ENCODE measurements at places on chromosomes 5 and 9.

DNA sequence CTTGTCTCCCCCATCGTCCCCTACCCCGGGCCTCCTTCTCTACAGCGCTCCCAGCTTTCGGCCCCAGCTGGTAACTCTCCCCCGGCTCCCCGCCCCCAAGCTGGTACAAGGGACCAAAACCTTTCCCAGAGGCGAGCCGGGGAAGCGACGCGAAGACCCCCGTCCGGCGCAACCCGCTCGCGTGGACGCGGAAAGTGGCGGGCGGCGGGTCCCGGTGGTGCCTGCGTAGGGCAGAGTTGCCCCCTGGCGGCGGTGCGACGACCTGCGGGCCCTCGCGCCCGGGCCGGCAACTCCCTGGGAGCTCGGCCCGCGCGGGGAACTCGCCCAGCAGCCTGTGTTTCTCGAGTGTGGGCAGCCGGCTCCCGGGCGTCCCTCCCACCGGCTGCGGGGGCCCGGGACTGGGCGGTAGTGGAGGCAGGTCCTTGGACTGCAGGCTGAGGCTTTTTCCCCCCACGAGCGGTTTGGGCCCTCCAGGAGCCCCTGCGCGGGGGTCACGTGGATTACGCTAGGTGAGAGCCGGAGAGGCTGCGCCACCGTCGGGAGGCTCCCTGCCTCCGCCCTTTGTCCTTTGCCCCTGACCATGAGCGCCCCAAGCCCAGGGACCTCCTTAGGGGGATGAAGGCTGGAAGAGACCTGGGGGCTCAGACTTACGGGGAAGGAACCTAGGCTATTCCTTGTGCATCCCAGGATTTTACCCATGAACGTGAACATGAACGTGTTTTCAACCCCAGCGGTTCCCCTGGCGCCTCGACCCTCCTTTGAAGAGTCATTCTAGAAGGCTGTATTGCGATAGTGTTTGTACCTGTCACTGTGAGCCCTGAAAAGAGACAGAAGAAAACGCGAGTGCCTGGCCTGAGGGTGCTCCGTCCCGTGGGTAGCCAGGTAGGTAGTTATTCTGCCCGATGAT is 2.9 kb upstream of the FOXD1 start:
- no peak overlapping the region for H3K27ac ChIP-seq
- H3K27me3 ChIP-seq = peaks cover 65% of the 10 kb centered on the region
- peaks cover 19% of the 10 kb centered on the region for H3K4me1 ChIP-seq
- no peak overlapping the region for H3K4me3 ChIP-seq
- DNase-seq = peak; percentile 82
- no peaks in the 10 kb centered on the region for H3K36me3 ChIP-seq

DNA sequence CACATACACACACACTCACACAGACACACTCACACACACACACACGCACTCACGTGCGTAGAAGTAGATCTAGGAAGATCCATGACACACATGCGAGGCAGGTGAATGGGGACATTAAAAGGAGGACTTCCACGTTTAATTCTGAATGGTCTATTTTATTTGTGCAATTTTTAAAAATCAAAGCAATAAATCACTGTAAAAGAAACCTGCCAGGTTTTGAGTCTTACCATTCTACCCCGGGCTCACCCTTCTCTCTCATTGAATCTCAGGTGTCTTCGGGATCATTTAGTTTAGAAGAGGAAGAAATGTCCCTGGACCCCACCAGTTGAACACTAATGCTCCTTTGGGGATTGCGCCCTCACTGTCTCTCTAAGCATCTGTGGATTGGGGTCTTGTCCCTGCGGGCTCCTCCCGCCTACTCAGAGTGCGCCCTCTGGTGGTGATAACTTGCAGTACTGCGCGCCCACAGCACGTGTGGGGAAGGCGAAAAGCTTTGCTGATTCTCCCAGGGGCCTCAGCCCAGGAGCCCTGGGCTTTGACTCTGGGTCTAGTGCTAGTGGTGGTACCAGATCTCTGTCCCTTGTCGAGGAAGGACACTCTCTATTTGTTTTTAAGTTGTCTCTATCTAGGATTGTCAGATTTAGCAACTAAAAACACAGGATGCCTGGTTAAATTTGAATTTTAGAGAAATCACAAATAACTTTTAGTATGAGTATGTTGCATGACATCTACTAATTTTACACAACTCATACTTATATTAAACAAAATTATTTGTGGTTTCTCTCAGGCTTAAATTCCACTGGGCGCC is 34.8 kb downstream of the BOD1 start:
- no peaks in the 10 kb centered on the region for H3K27me3 ChIP-seq
- DNase-seq = peak; percentile 5
- no peak overlapping the region for H3K27ac ChIP-seq
- H3K36me3 ChIP-seq = no peaks in the 10 kb centered on the region
- H3K4me3 ChIP-seq = no peak overlapping the region

GRCh38 chr9:8769153-8769552 is 969.6 kb upstream of the DMAC1 start:
- no peaks in the 10 kb centered on the region for H3K36me3 ChIP-seq
- no peak overlapping the region for H3K4me3 ChIP-seq
- no peak overlapping the region for H3K27ac ChIP-seq
- no peaks in the 10 kb centered on the region for H3K27me3 ChIP-seq
- no peaks in the 10 kb centered on the region for H3K4me1 ChIP-seq

- H3K27ac ChIP-seq = no peak overlapping the region
- H3K4me1 ChIP-seq = no peaks in the 10 kb centered on the region
- peaks cover 11% of the 10 kb centered on the region for H3K27me3 ChIP-seq
- H3K36me3 ChIP-seq = no peaks in the 10 kb centered on the region
- no peak for DNase-seq
These were observed 25.5 kb downstream of the HK3 start for GRCh38 chr5:176873541-176874172.

DNA sequence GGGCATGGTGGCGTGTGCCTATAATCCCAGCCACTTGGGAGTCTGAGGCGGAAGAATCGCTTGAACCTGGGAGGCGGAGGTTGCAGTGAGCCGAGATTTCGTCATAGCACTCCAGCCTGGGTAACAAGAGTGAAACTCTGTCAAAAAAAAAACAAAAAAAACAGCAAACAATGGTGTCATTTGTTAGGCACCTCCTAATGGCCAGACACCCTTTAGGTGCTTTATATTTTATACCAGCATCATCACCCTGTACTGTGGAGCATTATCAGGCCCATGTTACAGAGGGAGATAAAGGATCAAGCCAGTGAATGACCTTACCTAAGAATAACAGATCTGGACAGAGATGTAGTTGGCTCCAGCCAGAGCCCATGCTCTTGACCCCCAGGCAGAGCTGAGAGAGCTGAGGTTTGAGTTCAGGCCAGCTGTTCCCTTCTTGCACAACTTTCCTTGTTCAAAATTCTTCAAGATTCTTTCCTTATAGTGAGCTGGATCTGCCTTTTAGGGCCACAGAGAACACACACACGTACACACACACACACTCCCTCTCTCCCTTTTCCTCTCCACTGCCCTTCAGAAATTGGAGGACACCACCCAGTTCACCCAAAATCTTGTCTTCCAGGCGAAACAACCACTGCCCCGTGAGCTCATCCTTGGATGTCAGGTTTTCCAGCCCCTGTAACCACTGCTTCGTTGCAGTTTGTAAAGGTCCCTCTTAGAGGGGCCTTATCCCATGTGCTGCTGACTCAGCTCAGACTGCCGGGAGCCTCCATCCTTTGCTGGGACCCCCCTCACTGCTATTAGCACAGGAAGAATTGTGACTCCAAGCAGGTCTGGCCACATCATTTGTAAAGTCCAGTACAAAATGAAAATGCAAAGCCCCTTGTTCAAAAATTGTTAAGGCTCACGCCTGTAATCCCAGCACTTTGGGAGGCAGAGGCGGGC is 10.4 kb upstream of the PTGES start:
- peak overlapping the region; percentile 77 for H3K27ac ChIP-seq
- no peaks in the 10 kb centered on the region for H3K36me3 ChIP-seq
- H3K4me1 ChIP-seq = peaks cover 15% of the 10 kb centered on the region
- no peak for DNase-seq
- no peak overlapping the region for H3K4me3 ChIP-seq

DNA sequence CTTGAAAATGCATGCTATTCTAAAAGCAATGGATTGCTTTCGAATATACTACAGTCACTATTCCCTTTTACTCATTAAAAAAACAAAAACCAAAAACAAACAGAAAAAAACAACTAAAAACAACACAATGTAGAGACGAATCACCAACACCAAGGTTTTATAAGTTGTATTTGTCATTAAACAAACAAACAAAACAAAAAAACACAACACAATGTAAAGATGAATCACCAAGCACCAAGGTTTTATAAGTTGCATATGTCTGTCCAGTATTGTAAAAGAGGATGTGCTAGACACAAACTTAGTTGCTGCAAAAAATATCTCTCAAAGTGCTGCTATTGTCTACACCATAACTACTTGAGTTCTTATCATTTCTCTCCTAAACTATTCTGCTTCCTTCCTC is 1269.2 kb downstream of the EFNA5 start:
- H3K4me1 ChIP-seq = no peaks in the 10 kb centered on the region
- DNase-seq = no peak
- no peaks in the 10 kb centered on the region for H3K36me3 ChIP-seq

Data from small intestine (tissue), 16 donors.